Activated naive CD4-positive, alpha-beta T cell treated with Interleukin-2 at 50 U/mL for 16 hours (primary cell): ENCODE measurements at places on chromosomes 1 and 21.

- peak; percentile 17 for DNase-seq
These were observed 70.4 kb upstream of the LYST start for GRCh38 chr1:235937123-235937522.

DNA sequence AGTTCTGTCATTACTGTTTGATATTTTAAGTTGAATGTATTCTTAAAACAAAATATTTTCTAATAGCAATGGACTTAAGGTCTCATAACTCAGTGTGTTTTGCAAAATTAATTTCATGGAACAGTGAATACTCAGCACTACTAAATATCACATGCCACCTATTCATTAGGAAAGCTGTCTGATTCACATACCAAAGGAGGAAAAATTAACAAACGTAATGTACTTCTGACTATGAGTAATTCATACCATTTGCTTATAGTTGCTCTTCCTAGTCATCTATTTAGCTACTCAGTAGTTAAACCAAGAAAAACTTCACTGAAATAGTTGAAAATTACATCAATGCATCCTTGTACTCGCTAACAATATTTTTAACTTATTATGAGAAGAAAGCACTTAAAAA lies 35.2 kb downstream of the TP53BP2 start:
- DNase-seq: no peak

- DNase-seq: no peak
These were observed 78.7 kb upstream of the ADAM30 start for GRCh38 chr1:119975006-119975405.

- DNase-seq: peak; percentile 24
These were observed 16.9 kb upstream of the IFI16 start for GRCh38 chr1:158992787-158993312.

DNA sequence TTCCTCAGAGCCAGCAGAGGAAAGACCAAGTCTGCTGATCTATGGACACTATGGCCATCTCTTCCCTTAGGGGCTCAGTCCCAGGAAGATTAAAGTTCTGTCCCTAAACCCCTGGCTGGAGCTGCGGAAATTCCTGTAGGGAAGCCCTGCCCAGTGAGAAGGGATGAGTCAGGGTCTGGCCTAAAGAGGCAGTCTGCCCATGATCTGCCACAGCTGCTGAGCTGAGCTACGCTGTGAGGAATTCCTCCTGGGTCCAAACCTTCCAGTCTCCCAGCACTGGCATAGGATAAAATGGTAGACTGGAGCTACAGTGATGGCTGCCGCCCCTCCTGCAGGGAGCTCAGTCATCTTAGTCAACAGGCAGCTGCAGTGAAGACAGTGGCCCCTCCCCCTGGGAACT lies 213.7 kb downstream of the BRINP2 start:
- DNase-seq: no peak

DNA sequence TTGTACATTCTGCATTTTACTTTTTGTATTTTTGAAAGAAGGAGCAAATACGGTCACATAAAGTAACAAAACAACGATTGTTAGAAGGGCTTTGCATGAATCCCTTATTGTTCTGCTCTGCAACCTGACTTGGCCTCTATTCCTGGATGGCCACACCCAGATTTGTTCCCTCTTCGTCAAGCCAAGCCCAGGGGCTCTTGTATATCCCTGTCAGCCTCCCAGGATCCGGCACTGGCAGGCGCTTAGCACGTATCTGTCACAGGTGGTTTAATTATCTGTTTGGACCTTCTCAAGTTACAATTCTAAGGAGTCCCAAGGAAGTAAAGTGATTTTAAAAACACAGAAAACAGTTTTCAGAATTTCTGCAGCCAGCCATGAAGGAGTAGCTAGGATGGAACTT lies 28.0 kb downstream of the CRYAA start:
- no peak for DNase-seq

DNA sequence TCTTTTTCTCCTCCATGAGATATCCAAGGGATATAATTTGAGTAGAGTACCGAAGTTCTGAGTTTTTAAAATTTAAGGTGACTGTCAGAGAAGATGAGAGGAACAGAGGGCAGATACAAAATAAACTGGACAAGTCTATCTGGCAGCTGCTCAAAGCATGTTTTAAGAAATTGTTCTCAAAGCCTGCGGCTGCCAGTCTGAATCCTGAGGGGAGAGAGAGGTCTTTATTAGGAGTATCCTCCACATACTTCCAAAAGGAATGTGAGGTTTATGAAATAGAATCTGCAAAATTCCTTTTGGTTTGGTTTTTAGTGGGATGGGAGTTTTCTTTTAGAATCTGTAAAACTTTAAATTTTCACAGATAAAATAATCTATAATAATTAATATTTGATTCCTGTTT lies 41.3 kb downstream of the TTC13 start:
- DNase-seq: no peak

DNA sequence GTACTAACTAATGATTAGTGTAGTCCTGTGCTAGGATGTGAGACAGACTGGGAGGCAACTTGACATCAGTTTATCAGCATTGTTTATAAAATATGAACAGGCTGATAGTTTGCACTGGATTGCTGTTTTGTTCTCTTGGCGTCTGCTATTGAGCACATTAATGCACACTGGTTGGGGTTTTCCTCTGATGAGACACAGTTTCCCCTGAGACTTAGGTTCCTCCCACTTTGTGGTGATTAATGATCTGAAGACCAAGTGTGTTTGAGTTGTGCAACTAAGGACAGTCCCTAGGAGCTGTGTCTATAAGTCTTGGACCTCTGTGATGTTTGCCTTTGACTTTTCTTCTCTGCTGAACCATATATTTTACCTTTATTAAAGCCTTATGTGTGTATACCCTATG lies 1015.4 kb downstream of the AMY1C start:
- DNase-seq: no peak

- no peak for DNase-seq
These were observed 246.9 kb upstream of the ST6GALNAC5 start for GRCh38 chr1:76620371-76620770.

DNA sequence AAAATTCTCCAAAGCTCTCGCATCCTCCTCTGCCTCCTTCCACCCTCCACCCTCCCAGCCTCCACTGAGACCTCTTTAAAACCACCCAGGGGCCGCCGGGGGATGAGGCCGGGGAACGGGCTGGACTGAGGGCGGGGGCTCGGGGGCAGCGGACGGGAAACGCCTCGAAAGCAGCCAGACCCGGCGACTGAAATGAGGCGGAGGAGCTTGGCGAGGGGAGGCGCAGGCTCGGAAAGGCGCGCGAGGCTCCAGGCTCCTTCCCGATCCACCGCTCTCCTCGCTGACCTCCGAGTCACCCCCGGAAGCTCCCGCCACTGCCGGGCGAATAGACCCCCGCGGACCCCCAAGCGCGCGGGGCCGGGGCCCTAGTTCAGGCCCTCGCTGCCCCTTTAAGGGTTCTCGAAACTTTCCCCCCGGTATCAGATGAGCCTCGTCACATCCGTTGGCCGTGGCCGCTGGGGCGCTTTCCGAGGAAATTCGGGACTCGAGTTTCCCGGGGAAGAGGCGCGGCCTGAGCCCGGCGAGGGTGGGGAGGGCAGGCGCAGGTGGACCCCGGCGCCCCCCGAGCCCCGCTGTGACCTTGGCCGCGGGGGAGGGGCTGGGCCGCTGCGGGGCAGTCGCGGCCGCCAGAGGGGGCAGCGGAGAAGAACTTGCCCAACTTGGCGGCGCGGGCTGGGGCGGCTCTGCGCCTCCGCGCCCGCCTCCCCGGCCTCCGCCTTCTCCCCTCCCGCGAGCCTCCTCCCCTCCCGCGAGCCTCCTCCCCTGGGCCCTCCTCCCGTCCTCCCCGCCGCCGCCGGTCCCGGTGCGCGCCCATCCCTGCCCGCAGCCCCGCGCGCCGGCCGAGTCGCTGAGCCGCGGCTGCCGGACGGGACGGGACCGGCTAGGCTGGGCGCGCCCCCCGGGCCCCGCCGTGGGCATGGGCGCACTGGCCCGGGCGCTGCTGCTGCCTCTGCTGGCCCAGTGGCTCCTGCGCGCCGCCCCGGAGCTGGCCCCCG lies at the start of gene BACE2:
BACE2 (plus strand) TSS at position 813 of the 995 bp plus-strand sequence; CDS start at position 917, 104 bp downstream.
- DNase-seq: peak; percentile 27

GRCh38 chr1:224113545-224113917 lies 380 bp upstream of the FBXO28 start:
- DNase-seq: no peak

DNA sequence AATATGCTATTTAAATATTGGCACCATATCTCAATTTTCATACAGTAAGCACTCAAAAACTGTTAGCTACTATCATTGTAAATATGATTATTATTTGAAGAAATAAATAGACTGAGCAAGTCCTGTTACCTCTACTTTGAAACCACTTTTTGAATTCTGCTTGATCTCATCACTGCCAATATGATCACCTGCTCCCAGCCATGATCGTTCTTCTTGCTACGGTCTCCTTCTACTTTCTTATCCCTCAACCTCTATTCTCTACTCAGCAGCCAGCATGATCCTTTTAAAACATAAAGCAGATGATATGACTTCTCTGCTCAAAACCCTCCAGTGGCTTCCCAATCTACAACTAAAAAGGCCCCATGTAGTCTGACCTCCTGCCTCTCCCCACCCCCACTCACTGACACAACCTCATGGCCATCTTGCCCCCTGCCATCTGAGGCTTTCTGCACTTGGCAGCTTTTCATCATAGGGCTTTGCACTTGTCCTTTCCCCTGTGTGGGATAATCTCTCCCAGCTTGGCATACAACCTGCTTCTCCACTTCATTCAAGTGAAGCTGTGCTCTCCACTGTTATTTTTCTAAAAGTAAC lies 27.2 kb downstream of the CD34 start:
- DNase-seq: no peak
